H9 (cell line): ENCODE measurements at places on chromosomes 12 and 14. TPM values are rescaled to one million over a fixed set of nuclear protein-coding genes. Genes with fewer than 3 reads are reported as not detected.

- H3K4me3 ChIP-seq: no peak overlapping the region
- H3K27ac ChIP-seq: no peak overlapping the region
- no peaks in the 10 kb centered on the region for H3K36me3 ChIP-seq
- H3K27me3 ChIP-seq: no peaks in the 10 kb centered on the region
- no peaks in the 10 kb centered on the region for H3K4me1 ChIP-seq
Measured at GRCh38 chr12:76226397-76226796, 121.8 kb downstream of the BBS10 start.

DNA sequence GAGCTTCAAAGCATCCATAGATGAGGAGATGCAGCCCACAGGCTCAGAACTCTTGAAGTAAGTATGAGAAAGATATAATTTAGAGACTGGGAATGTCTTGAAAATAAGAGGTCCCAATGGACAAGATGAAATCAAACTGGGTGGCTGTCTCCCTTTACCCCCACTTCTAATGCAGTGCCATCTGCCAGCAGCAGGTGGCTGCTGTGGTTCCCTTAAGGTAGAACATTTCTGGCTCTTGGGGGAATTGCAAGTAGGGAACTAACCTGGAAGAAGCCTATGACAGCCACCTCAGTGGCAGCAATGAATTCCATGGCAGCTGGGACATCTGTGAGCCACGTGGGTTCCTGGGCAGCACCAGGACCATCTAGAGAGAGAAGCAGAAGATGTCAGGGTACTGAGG is 648 bp downstream of the ERP27 start:
- H3K27ac ChIP-seq: no peak overlapping the region
- no peaks in the 10 kb centered on the region for H3K4me1 ChIP-seq
- H3K36me3 ChIP-seq: no peaks in the 10 kb centered on the region
- H3K27me3 ChIP-seq: no peaks in the 10 kb centered on the region
- H3K4me3 ChIP-seq: no peak overlapping the region

- no peaks in the 10 kb centered on the region for H3K36me3 ChIP-seq
- no peaks in the 10 kb centered on the region for H3K4me1 ChIP-seq
- H3K27ac ChIP-seq: no peak overlapping the region
Measured at GRCh38 chr14:28571636-28572035, 195.0 kb upstream of the FOXG1 start.

- no peak overlapping the region for H3K27ac ChIP-seq
- peak; percentile 60 for DNase-seq
- no peaks in the 10 kb centered on the region for H3K27me3 ChIP-seq
- H3K4me3 ChIP-seq: no peak overlapping the region
- H3K36me3 ChIP-seq: no peaks in the 10 kb centered on the region
- H3K4me1 ChIP-seq: no peaks in the 10 kb centered on the region
Measured at GRCh38 chr12:118645219-118645618, 268.9 kb downstream of the SUDS3 start.

DNA sequence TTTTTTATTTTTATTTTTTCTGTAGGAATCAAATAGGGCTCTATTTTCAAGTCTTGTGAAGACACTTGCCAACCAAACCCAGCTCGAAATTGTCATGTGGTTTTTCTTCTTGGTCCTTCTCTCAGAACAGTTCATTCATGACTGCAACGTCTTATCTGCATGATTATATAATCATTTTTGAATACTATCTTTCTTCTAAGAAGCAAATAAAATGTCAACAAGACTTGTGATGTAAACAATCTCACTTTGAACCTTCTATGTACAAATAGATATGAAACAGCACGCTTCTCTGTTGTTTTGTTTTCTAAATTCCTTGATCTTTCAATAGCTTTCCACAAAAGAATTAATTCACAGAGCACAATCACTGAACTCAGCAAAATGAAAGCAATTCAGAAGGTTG is 320.7 kb downstream of the SOX5 start:
- H3K4me3 ChIP-seq: no peak overlapping the region
- no peak overlapping the region for H3K27ac ChIP-seq
- no peaks in the 10 kb centered on the region for H3K27me3 ChIP-seq

- H3K27me3 ChIP-seq: no peaks in the 10 kb centered on the region
- H3K4me3 ChIP-seq: no peak overlapping the region; the same call in 2 of the 3 replicates
- H3K4me1 ChIP-seq: peaks cover 3% of the 10 kb centered on the region; the same call in 1 of the 2 replicates
- no peak overlapping the region for H3K27ac ChIP-seq
- no peaks in the 10 kb centered on the region for H3K36me3 ChIP-seq
Measured at GRCh38 chr14:103854017-103854808, 6.8 kb upstream of the PPP1R13B start.

DNA sequence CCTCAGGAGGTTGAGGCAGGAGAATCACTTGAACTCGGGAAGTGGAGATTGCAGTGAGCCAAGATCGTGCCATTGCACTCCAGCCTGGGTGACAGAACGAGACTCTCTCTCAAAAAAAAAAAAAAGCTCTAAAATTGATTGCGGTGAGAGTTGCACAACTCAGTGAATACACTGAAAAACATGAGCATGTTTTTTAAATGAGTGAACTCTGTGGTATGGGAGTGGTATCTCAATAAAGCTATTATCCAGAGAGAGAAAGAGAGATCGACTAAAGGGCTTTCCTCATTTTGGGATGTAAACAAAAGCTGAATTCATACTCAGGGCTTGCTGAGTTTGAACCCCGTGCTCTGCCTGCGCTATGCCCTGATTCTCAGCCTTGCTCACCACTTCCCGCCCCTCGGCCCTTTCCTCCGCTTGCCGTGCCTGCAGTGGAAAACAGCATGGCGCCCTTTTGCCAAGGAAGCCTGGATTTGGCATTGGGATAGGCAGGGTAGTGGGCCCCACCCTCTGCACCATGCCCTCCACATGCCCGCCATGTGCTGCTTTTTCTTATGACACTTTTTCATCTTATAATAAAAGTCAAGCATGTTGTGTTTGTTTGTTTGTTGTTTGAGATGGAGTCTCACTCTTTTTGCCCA is 102.5 kb downstream of the LGMN start:
- H3K4me3 ChIP-seq: no peak overlapping the region
- no peaks in the 10 kb centered on the region for H3K4me1 ChIP-seq
- no peak for DNase-seq
- H3K36me3 ChIP-seq: peaks cover 6% of the 10 kb centered on the region; the same call in 1 of the 2 replicates
- H3K27ac ChIP-seq: no peak overlapping the region

- DNase-seq: no peak
- no peaks in the 10 kb centered on the region for H3K36me3 ChIP-seq
- H3K4me3 ChIP-seq: no peak overlapping the region
- no peaks in the 10 kb centered on the region for H3K27me3 ChIP-seq
- H3K4me1 ChIP-seq: peaks cover 6% of the 10 kb centered on the region; the same call in 1 of the 2 replicates
- H3K27ac ChIP-seq: no peak overlapping the region
Measured at GRCh38 chr14:55198749-55199148, 7.4 kb upstream of the DLGAP5 start.

DNA sequence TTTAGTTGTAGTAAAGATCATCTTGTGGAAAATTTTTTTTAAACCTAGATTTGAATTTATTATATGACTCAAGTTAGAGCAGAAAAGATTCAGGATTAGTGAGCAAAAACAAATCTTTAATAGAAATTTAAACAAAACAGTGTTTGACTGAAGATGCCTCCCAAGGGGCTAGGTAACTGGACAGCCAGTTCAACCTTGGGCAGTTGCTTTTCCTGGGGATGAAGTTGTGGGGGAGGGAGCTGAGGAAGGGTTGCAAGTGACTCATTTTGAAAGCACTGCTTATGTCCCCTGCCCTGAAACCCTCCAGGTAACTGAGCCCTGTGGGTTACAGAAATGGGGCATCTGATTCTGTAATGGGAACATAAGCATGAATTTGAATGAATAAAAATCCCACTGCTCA is 13.1 kb downstream of the CFAP54 start:
- no peak overlapping the region for H3K4me3 ChIP-seq
- no peak overlapping the region for H3K27ac ChIP-seq
- DNase-seq: no peak
- H3K27me3 ChIP-seq: no peaks in the 10 kb centered on the region
- H3K4me1 ChIP-seq: no peaks in the 10 kb centered on the region

- no peaks in the 10 kb centered on the region for H3K27me3 ChIP-seq
- peaks cover 6% of the 10 kb centered on the region; the same call in 2 of the 3 replicates for H3K36me3 ChIP-seq
- no peak for DNase-seq
- H3K27ac ChIP-seq: no peak overlapping the region
- H3K4me3 ChIP-seq: no peak overlapping the region
- H3K4me1 ChIP-seq: peaks cover 6% of the 10 kb centered on the region; the same call in 1 of the 2 replicates
Measured at GRCh38 chr12:50934981-50935807, 17.1 kb upstream of the HIGD1C start.

DNA sequence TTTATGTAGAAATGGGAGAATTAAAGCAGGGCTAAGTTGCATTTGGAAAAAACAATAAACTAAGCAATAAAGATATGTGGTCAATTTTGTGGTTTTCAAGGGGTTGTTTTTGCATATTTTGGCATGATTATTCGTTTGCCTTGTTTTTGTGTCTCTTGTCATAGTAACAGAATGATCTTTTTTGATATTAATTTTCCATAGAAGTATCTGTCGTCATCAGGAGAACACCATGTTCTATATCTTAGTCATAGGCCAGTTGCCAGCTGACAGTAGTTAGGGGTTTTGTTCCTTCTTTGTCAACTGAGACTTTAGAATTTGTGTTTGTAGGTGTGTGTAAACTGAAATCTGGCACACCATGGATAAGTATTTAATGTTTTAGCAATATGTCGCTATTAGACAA is 1354.8 kb downstream of the LRFN5 start:
- no peaks in the 10 kb centered on the region for H3K4me1 ChIP-seq
- H3K36me3 ChIP-seq: peaks cover 2% of the 10 kb centered on the region
- no peaks in the 10 kb centered on the region for H3K27me3 ChIP-seq
- no peak for DNase-seq

GRCh38 chr14:85178864-85179263 is 351.1 kb upstream of the FLRT2 start:
- peaks cover 5% of the 10 kb centered on the region; the same call in 1 of the 2 replicates for H3K4me1 ChIP-seq
- peaks cover 6% of the 10 kb centered on the region for H3K36me3 ChIP-seq
- no peak overlapping the region for H3K27ac ChIP-seq
- H3K27me3 ChIP-seq: no peaks in the 10 kb centered on the region
- H3K4me3 ChIP-seq: no peak overlapping the region; the same call in 2 of the 3 replicates

Gene ANP32D
- total RNA-seq: not detected in 2 replicates

Gene BATF
- total RNA-seq: not detected in 2 replicates

Gene RIPK3
- total RNA-seq: 0.35 TPM in 1 of 2 replicates, not detected in the other
